ENCODE measurements at places on chromosomes 11 and 22. TPM values are rescaled to one million over a fixed set of nuclear protein-coding genes. Genes with fewer than 3 reads are reported as not detected.

DNA sequence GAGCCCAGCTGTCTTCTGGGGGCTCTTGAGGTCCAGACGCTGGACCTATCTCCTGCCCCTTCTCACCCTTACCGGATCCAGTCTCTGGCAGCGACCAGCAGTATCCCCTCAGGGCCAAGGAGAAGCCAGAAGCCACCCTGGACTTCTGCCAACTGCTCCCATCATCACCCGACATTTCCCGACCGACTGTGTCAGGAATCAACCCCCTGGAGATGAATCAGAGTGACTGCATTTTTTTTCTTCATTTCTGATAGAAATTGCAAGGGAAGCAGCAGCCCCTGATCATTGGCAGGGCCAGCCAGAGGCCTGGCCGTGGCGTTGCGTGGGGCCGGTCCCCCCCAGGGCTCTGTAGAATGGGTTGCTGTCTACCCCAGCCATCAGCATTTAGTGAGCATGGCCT, 5.2 kb upstream of the LIF start:
- no peak for DNase-seq

- DNase-seq, result no peak
Measured at GRCh38 chr22:44816141-44816540, 63.8 kb downstream of the ARHGAP8 start.

The MYO18B gene
- total RNA-seq, result 0.67 TPM

GRCh38 chr22:31083377-31083768, 2.3 kb downstream of the SMTN start:
- DNase-seq, result no peak

DNA sequence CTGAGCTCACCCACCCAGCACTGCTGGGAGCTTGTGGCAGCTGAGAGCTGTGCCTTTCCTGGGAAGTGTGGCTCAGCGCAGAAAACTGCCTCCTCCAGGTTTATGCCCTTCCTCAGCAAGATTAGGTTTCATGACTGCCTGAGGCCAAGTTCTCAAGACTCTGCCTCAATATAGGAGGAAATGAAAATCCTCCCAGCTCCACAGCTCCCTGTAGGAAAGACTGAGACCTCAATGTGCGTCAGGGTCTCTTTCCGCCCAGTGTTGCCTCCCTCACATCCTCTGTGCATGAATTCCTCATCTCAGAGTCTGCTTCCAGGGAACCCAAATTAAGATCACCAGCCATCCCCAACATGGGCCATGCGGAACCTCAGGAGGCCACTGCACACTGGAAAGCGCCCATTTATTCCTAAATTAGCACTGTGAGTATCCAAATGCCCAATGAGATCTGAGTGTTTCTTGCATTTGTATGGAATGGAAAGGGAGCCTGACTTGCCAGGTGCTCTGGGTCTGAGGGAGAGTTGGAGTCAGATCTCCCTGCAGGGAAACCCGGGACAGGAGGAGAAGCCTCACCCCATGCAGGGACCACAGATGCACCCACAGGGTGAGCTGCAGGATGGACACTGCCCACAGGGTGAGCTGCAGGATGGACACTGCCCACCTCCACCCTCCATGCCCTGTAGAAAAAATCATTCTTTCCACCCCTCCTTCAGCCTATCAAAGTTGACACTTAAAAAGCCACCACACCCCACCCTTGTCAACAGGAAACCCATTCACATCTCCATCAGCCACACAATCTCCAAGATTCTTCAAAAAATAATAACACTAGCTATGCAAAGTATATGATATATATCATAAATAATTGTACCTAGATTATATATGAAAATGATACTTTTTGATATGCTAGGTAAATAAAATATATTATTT, 97.4 kb upstream of the IGLL5 start:
- DNase-seq, result no peak

DNA sequence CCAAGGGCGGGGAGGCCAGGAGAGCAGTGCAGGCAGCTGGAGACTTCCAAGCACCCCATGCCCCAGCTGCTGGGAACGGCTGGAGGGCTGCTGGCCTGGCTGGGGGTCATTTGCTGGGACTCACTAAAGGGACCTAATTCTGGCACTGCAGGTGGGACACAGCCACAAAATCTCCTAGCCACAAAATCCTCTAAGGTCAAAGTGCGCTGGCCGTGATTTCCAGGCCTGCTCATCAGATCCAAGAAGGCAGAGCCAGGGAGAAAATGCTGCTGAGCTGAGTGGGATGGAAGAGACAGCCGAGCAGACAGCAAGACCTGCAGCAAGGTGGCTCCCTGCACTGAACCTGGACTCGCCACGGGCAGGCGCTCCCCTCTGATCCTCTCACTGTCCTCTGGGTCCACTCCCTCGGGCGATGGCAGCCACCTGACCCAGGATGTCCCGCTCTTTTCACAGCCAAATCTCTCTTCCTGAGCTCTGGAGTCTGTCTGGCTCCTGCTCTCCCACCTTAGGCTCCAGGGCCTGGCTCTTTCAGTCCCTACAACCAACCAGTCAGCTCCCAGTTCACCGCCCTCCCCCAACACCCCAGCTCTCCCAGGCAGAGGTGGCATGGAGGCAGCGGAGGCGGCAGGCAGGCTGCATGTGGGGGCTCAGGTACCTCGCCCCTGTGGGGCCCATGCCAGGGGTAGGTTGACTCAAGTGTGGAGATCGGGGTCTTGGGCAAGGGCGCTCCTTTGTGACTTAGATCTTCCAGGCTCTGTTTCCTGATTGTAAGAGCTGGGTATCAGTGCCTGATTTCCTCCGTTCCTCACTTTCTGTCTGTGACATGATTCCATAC, 14.5 kb downstream of the OVOL1 start:
- DNase-seq, result no peak

- DNase-seq, result no peak
Measured at GRCh38 chr11:61295596-61295926, 445 bp upstream of the VWCE start.

- DNase-seq, result no peak
Measured at GRCh38 chr11:76226626-76227025, 20.3 kb upstream of the WNT11 start.

The ANO5 gene
- total RNA-seq, result 4.6 TPM

The OR51B2 gene
- total RNA-seq, result not detected

GRCh38 chr11:34623463-34623862, 2.6 kb downstream of the EHF start:
- DNase-seq, result no peak

DNA sequence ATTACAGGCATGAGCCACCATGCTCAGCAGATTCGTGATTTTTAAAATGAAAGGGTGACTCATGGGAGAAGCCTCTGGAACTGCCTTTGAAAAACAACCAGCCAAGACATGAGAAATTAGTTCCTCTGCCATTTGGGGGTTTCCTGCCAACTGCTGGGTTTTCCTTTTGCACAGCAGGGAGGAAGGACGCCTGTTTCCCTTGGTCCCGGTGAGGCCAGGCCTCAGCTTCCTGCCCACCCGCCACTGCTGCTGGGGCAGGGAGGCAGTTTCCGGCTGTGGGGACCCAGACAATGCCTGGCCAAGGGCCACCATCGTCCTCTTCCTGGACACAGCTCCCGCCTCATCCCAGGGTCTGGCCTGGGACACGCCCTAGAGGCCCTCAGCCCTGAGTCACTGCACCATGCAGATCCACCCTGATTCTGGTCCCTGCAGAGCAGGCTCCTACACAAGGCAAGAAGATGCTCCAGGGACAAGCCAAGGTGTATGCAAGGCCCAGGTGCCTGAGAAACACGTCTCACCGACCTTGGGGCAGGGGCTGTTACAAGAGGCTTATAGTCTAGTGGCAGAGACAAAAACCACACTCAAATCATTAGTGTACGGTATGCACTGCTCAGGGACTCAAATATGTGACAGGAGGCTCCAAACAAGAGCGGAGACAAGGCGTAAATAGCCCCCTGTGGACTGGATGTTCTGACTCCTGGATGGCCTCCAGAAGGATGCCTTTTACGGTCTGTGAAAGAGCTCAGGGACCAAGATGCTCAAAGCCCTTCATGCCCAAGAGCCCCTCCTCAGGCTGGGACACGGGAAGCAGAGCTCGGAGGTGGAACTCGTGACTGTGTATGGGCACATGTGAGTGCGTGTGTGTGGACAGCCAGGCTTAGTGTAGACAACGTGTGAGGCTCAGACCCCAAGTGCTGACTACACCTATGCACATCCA, 10.0 kb downstream of the PPM1F start:
- no peak for DNase-seq

The FJX1 gene
- 14.2 TPM for total RNA-seq
